T-helper 9 cell (primary cell): ENCODE measurements at places on chromosomes 5 and 9.

DNA sequence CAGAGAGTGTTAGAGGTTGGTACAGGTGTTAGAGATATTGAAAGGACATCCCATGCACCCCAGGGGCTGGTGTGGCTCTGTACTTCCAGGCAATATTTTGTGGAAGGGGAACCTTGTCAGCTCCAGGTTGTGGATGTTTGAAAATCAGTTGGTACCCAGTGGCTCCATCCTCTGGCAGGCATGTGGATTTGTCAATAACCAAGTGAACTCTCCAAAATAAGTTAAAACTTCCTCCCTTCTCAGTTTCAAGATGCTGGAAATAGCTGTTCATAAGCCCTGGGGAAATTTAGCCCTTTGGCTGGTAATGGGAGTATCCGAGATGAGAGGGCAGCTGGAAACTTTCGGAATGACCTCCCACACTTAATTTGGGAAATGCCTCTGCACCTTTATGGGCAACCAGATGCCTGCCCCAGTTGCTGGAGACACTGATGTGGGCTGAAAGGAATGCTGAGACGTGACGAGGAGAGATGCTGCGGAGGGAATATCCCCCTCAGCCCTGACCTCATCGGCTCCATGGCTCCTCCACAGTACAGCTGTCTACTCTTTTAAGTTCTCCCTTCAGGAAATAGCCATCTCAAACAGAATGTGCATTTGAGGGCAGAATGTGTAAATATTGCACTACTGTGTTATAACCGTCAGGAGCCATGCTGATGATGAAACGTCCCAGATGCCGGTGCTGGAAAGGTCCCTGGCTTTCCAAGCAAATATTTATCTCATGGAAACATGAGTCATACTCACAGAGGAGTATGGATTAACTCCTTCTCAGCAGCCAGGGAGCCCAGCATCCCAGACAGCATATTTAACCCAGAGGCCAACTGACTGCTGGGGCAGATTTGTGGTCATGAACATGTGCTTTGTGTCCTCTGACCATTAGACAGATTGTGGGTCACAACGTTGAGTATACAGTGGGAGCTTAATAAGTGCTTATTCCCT lies 29.5 kb downstream of the TGFBI start:
- DNase-seq: no peak

DNA sequence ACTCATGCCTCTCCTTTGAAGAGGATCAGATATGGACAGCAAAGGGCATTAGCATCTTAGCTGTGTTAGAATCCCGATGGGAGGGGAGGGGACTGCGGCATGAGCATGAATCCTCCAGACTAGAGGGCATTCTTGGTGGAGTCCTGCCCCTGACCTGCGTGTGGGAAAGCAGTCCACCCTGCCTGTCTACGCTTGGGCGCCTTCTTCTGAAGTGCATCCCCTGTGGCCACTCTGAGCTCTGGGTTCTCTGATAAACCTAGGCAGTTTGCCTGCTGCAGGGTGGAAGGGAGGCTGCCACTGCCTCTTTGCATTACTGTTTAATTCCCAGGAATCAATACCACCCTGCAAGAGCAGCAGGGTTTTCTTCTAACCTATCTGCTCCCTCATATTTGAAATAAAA lies 169.3 kb downstream of the INSYN2B start:
- no peak for DNase-seq

GRCh38 chr5:91123901-91124300 lies 259.2 kb downstream of the ARRDC3 start:
- no peak for DNase-seq

GRCh38 chr9:93468763-93469456 lies 15.5 kb upstream of the FAM120AOS start:
- no peak for DNase-seq

DNA sequence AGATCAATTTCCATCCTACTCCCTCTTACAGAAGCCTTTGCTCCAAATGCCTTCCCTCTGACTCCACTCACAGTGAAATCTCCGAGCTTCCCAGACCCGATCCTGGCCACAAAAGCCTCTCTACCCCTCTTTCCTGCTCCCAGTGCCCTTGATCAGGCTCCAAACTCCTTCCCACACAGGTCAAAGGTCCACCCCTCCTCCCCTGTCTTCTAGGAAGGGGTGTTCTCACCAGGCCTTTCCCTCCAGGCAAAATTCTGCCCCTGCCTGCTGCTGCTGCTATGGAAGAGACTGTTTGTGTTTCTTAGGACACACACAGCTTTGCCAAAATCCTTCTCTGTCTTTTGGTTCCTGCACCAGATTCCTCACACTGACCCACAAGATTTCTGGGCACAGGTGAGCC lies 85.8 kb upstream of the ALDH1A1 start:
- DNase-seq: no peak

DNA sequence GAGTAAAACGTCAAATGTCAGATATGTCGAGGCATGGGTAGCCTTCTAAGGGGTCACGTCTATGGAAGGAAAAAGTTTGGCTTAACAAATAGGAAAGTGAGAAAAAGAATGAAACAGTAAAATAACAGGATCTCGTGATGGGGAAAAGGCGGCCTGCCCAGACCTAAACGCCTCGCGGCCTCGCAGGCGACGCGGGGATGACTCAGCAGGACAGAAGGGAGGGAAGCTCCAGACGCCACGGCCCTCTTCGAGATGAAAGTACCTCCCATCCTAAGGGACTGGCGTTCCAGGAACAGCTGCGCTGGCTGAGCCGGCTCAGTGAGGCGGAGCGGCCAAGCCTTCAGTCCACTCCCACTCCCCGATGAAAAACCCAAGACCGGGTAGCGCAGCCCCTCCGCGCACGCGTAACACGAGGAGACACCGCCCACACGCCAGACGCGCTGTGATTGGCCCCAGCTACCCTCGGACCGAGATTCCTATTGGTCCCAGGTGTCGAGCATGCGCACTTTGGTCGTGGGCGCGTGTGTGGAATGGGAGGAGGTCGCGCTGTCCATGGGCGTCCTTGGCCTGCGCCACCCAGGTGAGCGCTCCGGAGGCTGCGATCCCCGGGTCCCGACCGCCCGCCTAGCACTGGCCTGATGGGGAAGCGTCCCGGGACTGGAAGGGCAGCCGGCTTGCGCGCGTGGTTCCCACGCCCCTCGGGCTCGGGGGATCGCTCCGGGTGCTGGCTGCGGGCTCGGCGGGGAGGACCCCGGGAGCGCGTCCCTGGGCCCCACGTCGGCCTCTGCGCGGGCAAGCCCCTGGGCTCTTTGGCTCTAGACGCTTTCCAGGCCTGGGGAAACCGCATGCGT lies 588.5 kb downstream of the MTRR start:
- peak; percentile 65 for DNase-seq

DNA sequence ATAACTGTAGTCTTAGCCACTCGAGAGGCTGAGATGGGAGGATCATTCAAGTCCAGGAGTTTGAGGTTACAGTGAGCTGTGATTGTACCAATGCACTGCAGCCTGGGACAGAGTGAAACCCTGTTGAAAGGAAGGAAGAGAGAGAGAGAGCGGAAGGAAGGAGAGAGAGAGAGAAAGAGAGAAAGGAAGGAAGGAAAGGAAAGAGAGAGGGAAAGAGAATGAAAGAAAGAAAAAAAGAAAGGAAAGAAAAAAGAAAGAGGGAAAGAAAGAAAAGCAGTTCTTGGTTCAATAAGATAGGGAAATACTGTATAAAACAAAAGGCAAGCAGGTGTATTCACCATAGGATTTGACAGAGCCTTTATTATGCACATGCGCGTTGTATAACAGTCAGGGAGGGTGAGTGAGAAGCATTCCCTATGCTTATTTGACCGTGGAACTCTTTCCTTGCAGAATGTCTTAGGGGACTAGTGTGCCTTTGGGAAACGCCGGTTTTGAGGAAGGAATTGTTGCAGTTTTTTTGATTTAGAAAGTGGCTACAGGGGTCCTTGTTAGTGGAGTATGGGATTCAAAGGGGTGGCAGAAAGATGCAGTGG lies 42.0 kb downstream of the GSN start:
- no peak for DNase-seq

GRCh38 chr5:177509381-177509951 lies at the start of gene DOK3:
DOK3 (minus strand) TSS chr5:177509826; CDS start chr5:177509540, 286 bp downstream.
- DNase-seq: no peak

DNA sequence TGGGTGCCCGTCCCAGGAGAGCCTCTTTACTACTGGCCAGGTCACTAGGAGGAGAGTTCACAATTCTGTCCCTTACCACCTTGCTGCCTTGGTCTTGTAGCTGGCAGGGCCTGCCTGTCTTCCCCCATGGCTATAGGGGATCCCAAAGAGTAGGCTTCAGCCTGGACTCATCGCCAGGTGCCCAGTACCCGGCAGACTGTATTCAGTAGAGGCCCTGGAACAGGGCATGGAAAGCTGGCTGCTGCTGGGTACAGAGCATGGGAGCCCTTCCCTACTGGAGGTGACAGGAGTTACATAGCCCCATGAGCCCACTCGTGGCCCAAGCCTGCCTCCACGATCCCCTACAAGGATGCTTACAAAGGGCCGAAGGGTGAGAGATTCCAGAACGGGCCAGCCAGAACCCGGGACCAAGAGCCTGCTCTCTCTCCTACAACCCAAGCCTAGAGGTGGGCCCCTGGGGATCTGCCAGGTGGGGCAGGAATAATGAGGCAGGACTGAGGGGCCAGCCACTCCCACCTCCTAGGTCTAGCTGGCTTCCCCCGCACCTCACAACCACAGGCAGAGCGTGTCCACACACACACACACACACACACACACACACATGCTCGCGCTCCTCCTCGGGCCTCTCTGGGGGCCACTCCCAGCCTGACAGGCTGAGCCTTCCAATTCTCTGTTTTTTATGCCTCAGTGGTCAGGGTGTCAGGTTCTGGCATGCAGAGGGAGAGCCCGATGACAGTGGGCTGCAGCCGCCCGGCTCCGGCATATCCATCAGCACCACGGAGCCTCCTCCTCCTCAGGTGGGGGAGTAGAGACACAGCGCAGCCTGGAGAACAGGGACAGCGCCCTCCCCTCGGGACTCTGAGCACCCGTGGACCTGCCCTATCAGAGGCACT lies 186.0 kb downstream of the PAX5 start:
- no peak for DNase-seq

DNA sequence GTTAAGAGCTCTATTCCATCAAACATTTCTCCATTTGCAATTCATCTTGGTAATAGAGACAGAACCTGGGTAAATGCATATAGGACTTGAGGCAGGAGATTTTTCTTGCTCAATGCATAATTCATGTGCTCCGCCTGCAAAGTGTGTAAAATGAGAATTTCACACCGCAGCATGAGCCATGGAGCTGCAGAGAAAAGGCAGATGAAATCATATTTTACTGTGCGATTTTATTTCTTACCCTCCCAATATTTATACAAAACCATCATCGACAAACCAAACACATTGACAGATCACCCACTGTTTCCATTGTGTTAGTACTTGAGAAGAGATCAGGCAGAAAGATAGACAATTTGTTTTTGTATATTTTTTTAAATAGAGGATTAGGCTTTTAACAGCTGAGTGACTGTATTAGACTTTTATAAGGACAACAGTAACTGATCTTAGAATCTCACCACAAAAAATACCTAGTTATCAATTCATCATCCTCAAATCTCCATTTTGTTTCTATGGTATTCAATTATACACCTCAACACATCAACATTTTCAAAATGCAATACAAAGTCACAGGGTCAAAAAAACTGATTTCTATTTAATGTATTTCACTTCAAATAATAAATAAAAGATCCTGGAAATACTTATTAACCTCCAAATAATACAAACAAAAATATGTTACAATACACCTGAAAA lies 191.1 kb downstream of the AP3B1 start:
- DNase-seq: no peak
